Stimulated activated CD8-positive, alpha-beta memory T cell treated with anti-CD3 and anti-CD28 coated beads, Interleukin-7, amount 100 ng/mL, for 48 hours (primary cell): ENCODE measurements at places on chromosomes 5 and 9.

GRCh38 chr5:56837956-56838355 lies 22.6 kb downstream of the MAP3K1 start:
- no peak for DNase-seq

- no peak for DNase-seq
Observed at GRCh38 chr9:72044095-72044494, 16.3 kb downstream of the C9orf57 start.

GRCh38 chr9:68522131-68522530 lies 18.6 kb downstream of the TMEM252 start:
- no peak for DNase-seq

DNA sequence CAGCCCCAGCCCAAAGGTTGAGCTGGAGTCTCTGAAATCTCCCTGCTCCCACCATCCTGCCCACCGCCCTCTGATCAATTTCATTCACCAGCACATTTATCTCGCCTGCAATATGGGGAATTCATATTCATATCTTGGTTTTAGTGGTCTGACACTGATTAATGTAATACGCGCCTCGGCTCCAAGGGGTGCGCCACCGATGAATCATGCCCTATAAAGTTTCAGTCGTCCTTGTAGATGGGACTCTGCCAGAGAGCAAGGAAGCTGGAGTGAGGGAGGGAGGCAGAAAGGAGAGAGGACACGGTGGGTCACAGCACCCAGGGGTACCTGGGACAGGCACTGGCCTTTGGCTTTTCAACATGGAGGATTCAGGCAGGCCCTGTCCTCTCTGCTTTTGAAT lies 8.9 kb downstream of the IRX1 start:
- no peak for DNase-seq

GRCh38 chr9:37543468-37543867 lies 32.7 kb downstream of the FBXO10 start:
- no peak for DNase-seq

- no peak for DNase-seq
Observed at GRCh38 chr9:133477992-133478850, 678 bp downstream of the SLC2A6 start.

- no peak for DNase-seq
Observed at GRCh38 chr5:61277190-61277589, 54.9 kb upstream of the ZSWIM6 start.
